Panc1 (cell line): ENCODE measurements at places on chromosomes 16 and 17.
A peak's percentile ranks its signal among the peaks of the same experiment; 100 is the strongest.

GRCh38 chr17:61611323-61611722 is 20.3 kb upstream of the NACA2 start:
- no peak for DNase-seq

GRCh38 chr17:4587803-4588202 is 3.5 kb downstream of the SMTNL2 start:
- no peak for DNase-seq

DNA sequence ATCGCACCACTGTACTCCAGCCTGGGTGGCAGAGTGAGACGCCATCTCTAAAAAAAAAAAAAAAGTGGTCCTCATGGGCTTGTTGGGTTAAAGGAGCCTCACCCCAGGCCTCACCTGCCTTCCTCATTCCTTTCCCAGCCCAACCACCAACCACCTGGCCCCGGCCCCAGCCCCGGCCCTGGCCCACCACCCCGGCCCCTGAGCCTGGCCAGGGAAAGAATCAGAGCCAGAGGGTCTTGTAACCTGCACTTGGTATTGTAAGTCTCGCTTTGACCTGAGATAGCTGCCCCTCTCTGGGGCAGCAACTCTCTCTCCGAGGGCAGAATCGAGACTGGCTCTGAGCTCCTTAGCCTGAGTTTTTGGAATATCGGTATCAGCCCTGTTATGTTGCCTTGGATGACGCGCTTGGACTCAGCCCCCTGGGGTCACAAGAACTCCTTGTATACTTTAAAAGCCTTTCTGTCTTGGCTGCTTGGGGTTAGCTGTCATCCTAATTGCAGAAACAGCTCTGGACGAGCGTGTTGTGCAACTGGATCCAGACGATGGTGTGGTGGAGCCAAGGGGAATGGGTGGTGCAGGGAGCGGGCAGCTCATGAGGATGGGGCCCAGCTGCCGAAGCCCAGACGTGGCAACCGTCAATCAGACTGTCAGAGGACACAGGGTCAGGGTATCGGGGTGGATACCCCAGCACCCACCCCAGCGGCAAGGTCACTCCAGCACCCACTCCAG is 14.6 kb downstream of the SMTNL2 start:
- DNase-seq: no peak

GRCh38 chr16:50323335-50324011 is 45.3 kb downstream of the BRD7 start:
- peak; percentile 8 for DNase-seq

- DNase-seq: no peak
These were observed 825 bp downstream of the HASPIN start for GRCh38 chr17:3724378-3725077.

DNA sequence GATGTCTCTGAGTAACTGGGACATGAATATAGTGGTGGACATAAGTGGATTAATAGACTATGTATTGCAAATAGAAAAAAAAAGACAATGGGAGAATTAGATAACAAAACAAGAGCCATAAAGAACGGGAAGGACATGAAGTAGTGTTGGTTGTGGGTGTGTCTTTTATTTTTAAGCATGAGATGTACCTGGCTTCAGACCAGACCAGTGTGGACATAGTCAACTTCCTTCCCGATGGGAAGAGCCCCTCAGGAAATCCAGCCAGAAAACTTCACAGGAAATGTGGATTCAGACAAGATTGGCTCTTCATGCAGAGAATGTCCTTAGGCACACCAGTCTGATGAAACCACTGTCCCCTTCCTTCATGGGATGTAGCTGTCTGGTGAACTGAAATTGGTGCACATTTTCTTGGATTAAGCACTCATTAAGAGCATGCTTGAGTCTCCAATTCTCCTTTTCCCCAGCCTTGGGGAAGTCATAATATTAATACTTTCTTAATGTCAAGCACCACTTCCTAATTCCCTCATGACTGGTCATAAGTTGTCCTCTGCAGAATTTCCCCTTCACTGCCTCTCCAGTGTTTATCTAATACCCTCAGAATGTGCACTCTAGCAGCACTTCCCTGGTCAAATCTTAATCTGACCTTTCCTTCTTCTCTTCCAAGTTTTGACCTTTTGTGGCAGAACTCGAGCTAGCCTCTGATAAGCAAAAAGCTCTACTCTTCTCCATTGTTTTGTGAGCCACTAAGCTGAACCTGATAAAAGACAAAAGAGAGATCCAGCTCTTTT is 350.6 kb upstream of the MAF start:
- no peak for DNase-seq

DNA sequence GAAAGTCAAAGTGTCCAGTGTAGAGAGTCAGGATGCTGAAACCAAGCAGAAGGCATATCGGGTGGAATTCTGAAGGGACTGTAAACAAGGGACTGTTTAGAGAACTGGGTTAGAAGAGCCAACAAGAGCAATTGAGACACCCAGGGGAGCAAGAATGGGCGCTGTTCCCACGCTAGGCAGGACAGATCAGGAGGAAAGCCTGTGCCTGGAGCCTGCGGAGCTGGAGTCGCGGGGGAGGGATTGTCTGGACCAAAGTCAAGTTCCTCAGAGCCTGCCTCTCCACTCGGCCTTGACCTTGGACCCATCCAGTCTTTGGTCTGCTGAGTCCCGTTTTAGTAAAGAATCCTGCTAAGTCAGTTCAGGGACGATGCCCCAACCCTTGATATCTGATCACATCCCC is 14.7 kb upstream of the KLHL36 start:
- no peak for DNase-seq

DNA sequence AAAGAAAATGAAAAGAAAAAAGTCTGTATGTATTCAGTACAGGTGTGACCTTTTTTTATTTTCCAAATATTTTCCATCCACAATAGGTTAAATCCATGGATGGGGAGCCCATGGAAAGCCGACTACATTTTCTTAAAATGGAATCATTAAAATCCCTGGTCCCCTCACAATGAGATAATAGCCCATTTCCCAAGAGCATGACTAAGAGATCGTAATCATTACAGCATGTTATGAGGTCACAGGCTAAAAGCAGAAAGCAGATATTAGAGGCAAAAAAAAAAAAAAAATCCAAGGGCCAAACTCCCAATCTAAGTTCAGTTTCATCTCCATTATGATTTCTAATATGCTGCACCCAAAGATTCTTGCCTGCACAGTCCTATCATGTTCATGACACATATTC is 44.7 kb downstream of the CYTH1 start:
- no peak for DNase-seq

DNA sequence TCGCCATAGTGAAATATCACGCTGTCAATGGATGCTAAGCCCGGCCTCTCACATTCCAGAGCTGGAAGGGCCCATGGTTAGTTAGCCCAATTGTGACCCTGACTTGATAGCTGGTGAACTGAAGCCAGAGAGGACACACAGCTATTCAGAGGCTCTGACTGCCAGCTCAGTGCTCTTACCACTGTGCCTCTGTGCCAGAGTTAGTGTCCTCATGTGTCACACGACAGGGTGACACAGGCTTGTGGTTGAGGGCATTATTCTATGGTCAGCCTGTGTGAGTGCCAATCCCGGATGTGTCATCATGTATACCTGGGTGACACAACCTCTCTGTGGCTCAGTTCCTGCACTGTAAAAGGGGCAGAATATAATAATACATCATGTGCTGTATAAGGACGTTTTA is 2.5 kb upstream of the MT1X start:
- DNase-seq: peak; percentile 63

- no peak for DNase-seq
These were observed 1.2 kb downstream of the PPP1R1B start for GRCh38 chr17:39627712-39628516.

GRCh38 chr17:20992416-20992815 is 50.4 kb downstream of the USP22 start:
- no peak for DNase-seq

DNA sequence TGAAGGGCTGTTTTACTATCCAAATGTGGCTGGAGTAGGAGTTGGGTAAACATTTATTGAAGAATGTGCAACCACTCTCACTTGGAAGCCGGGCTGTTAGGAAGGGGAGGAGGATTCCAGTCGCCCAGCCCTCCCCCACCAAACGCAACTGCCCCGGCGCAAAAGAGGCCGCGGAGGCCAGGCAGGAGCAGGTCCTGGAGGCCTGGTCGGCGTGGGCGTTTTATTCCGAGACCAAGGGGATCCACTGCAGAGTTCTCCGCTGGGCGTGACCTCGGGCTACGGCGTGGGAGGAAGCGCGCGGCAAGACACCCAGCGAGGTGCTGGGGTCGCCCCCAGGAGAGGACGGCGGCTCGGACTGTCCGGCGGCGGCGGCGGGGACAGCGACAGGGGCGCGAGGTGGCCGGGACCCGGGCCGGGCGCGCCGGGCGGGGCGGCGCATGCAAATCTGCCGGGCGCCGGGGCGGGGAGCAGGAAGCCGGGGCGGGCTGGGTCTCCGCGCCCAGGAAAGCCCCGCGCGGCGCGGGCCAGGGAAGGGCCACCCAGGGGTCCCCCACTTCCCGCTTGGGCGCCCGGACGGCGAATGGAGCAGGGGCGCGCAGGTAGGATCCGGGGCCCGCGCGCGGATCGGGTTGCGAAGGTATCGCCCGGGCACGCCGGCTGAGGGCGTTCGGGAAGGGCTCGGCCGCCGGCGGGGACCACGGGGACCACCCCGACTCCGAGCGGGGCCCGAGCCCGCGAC is at the start of gene IL4R:
Gene IL4R (plus strand): TSS at position 553 of the 739 bp plus-strand sequence. CDS start 26,230 bp downstream, outside the sequence.
- no peak for DNase-seq

- DNase-seq: no peak
These were observed 4.4 kb downstream of the TP53I13 start for GRCh38 chr17:29572691-29573557.

DNA sequence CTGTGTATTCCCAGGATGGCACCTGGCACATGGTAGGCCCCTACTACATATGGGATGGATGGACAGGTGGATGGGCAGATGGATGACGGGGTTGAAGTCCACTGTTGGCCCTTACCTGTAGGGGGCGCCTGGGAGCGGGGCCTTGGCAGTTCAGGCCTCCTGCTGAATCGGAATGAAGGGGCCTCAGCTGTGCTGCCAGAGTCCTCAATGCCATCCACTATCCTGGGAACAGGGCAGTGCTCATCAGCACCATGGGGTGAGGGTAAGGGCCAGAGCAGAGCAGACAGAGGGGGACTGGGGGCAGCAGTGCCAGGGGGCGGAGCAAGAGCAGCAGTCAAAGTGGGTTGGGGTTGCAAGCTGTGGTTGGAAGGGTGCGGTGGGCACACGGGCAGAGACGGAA is 8.3 kb upstream of the RAB5C start:
- no peak for DNase-seq

GRCh38 chr17:19502517-19502916 is 31.1 kb upstream of the SLC47A1 start:
- no peak for DNase-seq

GRCh38 chr17:58537266-58537665 is 22.8 kb upstream of the MTMR4 start:
- no peak for DNase-seq

GRCh38 chr16:80991792-80992430 is 14.8 kb downstream of the CMC2 start:
- DNase-seq: no peak

DNA sequence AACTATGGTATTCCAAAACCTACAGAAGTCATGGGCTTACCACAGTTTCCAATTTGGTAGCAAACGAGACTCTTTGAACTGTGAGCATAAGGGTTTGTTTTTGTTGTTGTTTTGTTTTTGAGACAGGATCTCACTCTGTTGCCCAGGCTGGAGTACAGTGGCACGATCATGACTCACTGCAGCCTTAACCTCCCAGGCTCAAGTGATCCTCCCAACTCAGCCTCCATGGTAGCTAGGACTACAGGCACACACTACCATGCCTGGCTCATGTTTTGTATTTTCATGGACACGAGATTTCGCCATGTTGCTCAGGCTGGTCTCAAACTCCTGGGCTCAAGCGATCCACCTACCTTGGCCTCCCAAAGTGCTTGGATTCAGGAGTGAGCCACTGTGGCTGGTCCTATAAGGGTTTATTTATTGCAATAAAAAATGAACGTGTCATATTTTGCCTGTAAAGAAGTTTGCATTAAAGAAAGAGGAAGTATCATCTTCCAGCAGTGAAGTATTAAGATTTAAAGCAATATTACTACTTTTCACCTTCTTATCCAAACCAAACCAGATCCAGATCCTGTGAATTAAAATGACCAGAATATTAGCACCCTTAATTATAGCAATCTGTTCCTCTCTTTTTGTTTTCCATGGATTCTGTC is 37.2 kb downstream of the KCNJ2 start:
- no peak for DNase-seq

DNA sequence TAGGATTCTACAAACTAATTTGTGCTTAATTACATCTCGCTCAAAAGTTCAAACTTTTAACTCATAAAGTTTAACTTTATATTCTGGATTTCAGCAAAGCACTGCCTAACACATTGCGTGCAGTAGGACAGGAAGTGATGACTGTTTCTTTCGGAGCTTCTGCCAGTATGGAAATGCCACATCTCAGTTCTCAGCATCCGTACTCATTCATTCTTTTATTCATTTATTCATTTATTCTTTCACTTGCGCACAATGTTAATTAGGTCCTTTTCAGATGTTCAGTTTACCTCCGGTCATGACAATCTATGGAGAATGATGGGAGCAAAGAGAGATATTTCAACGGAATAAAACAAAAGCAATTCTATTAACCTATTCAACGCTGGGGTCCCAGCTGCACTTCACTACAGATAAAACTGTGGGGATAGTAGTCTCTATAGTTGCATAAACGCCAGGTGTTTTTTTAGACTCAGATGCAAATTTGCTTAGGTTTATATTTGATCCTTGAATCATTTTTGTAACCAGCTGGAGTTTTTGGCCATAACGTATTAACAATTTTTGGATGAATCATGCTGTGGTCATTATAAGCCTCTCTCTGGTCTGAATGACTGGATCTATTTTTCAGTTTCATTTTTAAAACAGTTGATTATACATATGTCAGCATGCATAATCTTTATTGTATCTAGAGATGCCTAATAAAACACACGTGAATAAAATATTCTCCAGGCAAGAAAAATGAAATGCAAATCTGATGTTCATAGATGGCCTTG is 143.9 kb downstream of the KCNJ2 start:
- no peak for DNase-seq

- no peak for DNase-seq
These were observed 3.7 kb upstream of the SLC6A2 start for GRCh38 chr16:55651841-55652824.

- DNase-seq: no peak
These were observed 317 bp downstream of the TEFM start for GRCh38 chr17:30905742-30906100.

DNA sequence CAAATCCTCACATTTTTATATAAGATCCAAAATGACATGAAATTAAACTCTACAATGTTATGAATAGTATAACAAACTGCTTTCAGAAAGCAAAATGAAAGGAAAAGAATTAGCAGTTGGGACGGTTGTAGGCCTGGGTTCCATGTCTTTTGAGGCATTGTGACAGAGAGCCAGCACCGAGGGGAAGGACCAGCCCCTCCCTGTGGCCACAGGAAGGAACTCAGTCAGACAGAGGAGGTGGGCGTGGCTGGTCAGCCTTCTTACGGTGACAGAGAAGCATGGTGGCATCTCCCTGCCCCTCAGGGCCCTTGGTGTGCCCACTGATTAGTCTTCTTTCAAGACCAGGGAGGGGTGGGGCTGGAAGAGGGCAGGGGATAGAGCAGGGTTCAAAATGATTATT is 5.7 kb downstream of the ZNF319 start:
- no peak for DNase-seq

DNA sequence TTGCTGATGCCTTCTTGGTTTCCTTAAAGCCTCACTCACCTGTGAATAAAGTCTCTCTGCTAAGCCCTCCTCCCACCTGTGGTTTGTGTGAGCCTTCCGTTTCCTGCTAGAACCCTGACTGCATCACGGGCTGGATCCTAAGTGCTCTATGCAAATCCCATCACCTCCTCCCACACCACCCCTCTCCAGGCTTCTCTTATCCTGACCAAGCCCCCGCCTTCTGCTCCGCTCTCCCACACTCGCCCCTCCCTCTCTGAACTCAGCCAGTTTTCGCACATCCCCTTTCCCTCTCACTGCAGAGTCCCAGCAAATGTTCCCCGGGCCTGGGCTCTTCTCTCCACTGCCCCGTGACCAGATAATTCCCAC is 51.8 kb downstream of the PIMREG start:
- no peak for DNase-seq
